A549 (cell line): ENCODE measurements at places on chromosomes 4 and X.

DNA sequence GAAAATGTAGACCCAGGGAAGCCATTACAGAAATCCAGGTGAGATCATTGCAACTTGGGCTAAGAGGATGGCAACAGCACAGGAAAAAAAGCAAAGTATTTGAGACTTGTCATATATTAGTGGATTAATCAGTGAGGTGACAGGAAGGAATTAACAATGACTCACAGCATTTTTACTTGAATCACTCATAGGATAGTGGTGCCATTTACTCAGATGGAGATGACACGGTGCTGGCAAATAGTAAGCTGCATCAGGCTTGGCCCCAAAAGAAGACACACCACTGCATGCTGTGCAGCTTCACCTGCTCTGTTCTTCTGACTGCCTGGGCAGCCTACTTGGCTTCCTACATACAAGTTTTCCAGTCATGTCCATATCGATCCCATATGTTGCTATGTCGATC lies 144.8 kb downstream of the FRYL start:
- no peak for DNase-seq

DNA sequence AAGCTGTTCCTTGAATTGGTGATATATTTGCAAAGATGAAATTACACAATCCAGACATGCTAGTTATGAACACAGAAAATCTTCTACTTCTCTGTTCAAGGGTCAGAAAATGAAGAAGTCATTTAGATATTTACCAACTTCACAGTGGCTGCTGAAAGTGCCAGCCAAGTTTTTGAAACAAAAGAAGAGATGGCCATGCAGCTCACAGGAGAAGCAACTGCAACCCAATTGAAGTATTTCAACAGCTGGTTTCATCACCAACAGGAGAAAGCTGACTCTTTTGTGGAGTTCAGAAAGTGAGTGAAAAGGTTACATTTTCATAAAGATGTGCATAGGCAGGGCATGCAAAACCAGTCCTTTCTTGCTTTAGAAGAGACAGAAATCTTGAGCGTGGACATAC lies 70.1 kb upstream of the LSM6 start:
- DNase-seq: no peak

GRCh38 chr4:80229128-80229527 lies 31.8 kb downstream of the PRDM8 start:
- no peak for DNase-seq

- no peak for DNase-seq
These were observed 6.7 kb downstream of the RAB9A start for GRCh38 chrX:13695601-13696115.

GRCh38 chrX:112341598-112341997 lies 259.0 kb upstream of the TRPC5 start:
- DNase-seq: no peak

GRCh38 chr4:6956087-6956433 lies 46.4 kb downstream of the TBC1D14 start:
- DNase-seq: no peak

DNA sequence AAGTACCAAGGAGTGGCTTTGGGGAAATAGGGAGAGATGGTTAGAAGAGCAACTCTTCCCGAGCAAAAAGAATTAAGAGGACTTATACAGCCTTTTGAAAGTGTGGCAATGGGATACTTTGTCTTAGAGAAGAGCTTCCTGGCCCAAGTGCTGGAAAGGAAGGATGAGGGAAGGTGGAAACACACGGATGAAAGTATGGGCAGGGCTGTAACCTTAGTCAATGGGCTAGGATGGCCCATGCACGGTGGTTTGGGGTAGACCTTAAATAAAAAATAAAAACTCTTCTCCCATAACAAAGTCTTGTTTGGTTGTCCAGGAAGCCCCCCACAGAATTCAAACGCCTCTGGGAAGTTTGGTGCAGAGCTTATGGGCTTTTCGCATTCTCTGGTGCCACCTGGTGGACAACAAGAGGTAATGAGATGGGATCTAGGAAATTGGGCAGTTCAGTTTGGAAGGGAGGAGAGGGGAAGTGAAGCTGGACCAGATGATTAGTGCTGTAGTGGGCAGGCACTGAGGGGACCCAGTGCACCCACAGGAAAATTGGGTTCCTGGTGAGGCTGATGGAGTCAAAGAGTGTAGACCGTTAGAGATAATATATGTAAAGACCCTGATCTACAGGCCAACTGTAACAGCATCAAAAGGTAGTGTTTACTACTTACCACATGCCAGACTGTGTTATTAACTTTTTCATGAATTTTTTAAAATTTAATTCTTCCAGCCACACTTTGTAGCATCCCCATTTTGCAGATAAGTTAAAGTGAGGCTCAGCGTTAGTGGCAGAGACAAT lies 13.8 kb upstream of the ENOX2 start:
- DNase-seq: peak; percentile 44

DNA sequence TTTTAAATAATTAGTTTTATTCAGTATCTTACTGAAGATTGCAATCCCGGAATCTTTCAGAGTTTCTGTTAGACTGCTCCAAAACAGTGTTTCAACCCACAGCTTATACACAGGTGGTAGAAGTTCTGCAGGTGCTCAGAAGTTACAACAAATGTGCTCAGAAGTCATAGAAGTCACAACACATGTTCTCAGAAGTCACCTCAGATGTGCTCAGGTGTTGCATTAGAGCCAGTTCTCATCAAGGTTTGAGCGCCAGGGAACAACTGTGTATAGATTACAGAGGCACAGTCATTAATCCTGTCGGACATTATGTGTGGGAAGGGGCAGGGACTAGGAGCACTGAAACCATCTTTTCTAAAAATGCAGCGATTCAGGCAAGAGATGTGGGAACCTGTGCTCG lies 124.5 kb downstream of the ARSF start:
- DNase-seq: no peak

GRCh38 chrX:64191281-64192010 lies 14.1 kb downstream of the AMER1 start:
- no peak for DNase-seq

DNA sequence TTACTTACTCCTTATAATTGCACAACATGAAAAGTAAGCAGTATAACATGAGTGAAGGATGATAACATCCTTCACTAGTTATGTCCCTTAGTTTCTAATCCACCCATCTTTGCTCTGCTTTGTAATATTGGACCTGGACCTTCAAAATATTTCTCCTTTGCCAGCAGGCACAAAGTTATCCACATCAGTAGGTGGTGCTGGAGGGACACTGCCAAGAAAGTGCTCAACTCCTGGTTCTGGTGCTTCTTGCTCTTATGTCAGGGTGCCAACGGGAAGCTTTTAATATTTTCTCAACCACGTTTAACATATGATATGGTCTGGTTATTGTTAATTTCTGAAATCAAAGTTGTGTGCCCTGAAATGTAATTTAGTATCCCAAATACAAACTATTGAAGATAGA lies 49.1 kb downstream of the TMEM165 start:
- no peak for DNase-seq

GRCh38 chrX:85930099-85930498 lies 117.3 kb downstream of the CHM start:
- DNase-seq: no peak

DNA sequence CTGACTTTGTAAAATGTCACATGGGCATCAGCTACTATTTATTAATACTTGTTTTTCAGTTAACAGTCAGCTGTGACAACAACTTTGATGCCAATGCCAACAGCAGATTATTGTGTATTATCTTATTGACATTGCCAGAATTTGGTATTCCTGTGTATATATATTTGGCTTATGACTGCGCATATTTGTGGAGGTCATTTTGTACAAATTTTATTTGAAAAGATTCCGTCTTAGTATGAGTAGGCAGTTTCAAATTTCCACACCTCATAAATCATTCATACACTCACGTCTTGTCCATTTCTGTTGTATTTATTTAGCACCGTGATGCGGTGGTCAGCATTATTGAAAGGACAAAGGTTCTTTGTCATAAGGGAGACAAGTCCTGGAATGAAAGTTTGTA lies 558.2 kb upstream of the NDST4 start:
- peak; percentile 66 for DNase-seq

- no peak for DNase-seq
These were observed 198.6 kb upstream of the S100G start for GRCh38 chrX:16451334-16451733.

- no peak for DNase-seq
These were observed 142.6 kb downstream of the PDHA2 start for GRCh38 chr4:95982516-95982915.

DNA sequence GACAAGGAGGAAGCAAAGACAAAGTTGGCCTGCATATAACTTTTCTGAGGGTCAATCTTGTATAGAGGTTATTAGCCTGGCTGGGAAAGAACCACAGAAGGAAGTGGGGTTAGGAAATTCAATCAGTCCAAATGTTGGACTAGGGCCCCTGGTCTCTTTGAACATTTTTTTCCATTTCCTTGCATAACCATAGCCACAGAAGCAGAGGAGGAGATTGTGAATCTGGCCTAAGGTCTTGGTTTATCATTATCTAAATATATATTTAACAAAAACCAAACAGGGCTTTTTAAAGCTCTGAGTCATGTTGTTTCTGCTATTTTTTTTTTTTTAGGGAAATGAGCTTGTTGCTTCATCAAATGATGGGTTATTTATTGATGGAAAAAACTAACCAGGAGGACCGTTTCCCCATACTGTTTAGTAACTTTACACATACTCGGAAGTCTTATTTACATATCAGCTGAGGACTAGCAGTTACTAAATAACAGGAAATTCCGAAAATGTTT lies 97.7 kb upstream of the ACSL4 start:
- no peak for DNase-seq

DNA sequence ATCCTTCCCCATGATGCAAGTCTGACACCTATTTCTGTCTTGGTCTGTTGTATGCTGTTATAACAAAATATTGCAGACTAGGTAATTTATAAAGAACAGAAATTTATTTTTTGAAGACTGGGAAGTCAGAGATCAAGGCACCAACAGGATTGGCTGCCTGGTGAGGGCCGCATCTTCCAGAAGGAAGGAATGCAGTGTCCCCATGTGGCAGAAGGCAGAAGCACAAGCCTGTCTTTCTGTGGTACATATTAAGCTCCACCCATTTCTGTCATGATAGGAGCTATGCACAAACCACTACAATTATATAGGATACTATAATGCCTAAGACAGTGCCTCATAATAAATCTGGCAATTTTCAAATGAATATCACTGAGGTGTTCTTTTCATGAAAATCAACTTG lies 502.3 kb upstream of the DIAPH2 start:
- DNase-seq: no peak

DNA sequence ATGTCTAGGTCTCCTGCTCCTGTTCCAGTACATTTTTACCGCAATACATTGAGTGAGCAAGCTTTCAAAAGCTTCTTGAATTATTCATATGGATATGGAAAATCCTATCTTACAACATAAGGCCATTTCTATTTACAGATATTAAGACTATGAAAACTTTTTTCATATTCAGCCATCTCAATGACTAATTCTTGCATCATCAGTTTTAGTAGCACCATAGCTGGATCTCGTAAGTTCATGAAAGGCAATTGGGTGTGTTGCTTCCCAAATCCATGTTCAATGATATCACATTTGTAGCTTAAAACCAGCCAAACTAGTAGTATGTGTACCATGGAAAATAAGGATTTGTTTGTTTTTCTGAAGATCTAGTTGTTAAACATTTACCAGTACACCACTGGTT lies 118.3 kb upstream of the GABRA2 start:
- DNase-seq: no peak

DNA sequence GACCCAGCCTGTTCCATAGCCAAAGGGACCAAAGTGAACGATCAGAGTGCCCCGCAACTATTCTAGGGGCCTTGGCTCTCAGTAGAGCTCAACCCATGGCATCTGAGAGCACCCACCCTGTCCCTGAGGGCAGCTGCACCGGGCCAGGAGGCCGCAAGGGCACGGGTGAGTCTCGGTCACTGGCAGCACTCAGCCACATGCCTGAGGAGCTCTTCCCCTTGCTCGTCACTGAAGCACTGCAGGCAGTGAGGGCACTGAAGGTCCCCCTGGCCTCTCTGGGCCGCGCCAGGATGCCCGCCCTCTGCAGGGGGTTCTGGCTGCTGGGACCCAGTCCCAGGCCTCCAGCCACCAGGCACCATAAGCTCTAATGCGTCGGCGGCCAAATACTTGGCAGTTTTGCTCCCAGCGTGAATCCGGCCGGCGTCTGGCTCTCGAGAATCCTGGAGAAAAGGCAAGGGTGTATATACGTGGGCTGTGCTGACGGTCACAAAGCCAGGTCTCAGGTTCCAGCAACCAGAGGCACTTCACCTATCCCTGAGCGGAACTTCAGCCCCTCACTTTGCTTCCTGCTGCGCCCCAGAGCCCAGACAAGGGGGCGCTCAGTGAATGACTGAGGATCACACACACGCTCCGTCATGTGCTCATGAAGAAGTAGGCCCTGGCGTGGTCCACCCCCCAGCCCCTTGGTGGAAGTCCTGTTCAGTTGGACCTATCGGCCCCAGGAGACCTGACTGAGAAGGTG lies 13.9 kb downstream of the TNIP2 start:
- no peak for DNase-seq

DNA sequence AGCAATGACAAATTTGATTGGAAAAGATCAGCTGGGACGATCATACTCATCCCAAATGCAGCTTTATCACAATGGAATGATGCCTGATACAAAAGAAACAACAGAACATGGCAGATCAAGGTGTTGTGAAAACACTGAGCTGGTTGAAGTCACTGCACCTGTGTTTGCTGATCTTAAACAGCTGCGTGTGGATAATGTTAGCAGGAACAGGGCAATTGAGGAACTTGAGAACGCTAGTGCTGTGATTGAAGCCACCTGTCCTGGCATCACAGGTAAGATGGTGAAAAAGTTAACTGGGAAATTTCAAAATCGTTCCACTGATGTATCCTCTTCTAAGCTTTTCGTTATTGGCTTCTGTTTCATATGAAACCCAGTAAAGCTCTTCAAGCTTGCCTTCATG lies 27.4 kb upstream of the SOD3 start:
- DNase-seq: no peak

- no peak for DNase-seq
These were observed 236.1 kb downstream of the SPRY1 start for GRCh38 chr4:123632693-123633030.

DNA sequence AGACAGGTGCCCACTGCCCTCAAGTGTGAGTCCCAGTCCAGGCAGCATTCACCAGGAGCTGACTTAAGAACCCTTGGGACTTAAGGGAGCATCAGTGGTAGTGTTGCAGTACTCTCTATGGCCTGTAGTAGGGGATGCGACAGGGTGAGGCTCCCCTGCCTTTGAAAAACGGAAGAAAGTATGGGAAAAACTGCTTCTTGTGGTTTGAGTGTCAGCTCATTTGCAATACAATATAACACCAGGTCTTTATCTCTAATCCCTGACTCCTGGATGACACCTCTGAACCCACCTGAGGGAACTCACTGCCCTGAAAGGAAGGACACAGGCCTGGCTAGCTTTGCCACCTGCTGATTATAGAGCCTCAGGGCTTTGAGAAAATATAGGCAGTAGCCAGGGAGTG lies 176.0 kb downstream of the SMARCA1 start:
- no peak for DNase-seq

- DNase-seq: no peak
These were observed 1557.9 kb downstream of the C4orf33 start for GRCh38 chr4:130653842-130654241.

GRCh38 chrX:29461039-29461438 lies 754.3 kb upstream of the MAGEB2 start:
- DNase-seq: no peak
